Germinal center (tissue), 1 donor: ENCODE measurements at places on chromosomes 7 and 10.

GRCh38 chr10:123398180-123398591 is 244.0 kb downstream of the BUB3 start:
- peak; percentile 31 for DNase-seq

- no peak for DNase-seq
Measured at GRCh38 chr7:81887098-81888090, 117.5 kb upstream of the HGF start.

DNA sequence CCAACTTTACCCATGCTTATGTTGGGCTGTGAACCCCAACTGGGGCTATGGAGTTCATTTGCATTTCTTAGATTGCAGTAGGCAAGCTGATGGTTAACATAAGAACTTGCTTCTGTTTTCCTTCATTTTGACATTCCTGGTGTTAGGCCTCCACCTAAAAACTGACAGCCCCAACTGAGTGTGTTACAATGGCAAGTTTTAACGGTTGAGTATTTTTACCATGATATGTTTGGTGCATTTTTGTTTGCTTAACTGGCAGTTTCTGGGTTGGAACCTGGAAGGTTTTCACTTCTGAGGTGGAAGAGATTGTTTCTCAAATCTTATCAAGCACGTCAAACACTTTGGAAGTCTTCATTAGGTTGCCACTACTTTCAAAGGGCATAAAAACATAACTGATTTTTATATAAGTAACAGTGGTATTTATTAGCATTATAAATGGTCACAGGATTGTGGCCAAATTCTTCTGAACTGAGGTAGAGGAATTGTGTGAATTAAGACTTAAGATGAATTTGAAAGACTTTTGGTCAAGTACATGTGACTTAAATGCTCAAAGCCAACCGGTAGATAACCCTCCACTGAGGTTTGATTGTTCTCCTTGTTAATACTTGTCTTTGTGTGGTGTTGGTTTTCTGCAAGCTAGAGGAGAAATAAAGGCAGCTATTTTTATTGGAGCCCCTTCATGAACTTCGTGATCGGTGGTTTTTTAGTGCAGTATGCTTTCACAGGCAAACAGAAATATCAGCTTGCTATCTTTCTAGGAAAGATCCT is 2.8 kb downstream of the BMI1 start:
- no peak for DNase-seq

DNA sequence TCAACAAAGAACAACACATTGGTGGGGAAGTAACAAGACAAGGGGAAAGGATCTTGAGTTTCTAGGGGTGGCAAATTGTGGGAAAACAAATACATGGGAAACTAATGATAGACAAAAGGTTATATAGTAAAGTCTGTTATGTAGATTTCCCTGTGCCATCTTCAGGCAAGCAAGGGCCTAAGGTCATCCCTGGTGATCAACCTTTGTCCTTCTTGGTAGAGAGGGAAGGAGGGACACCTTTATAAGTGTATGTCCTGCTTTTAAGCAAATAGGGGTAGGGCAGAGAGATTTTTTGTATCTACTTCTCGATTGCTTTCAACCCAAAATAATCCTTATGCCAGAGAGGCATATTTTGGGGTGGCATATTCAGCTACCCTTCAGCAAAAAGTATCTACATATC is 11.8 kb upstream of the ACTA2 start:
- DNase-seq, result no peak

DNA sequence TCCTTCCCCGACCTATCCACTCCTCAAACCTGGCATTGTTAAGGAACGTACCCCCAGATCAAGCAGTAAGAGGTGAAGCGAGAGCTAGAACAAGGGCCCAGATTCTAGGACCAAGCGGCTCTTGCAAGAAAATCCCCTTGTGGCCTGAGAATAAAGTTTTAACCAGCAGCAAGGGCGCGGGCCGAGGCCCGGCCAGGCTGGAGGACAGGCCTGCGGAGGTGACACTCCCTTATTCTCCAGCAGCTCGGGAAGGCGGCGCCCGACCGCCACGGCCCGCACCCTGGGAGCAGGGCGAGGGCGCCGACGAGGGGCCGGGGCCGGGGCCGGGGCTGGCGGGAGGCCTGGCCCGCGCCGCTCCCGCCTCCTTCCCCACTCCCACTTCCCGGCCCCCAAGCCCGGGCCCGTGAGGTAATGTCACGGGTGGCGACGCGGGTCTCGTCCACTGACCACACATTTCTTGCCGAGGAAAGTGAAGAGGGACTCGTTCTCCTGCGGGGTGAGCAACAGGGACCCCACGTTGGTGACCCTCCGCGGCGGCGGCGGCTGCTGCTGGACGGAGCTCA is 551 bp downstream of the WASL start:
- peak; percentile 64 for DNase-seq

GRCh38 chr7:86911659-86912058 is 147.8 kb downstream of the ELAPOR2 start:
- no peak for DNase-seq

- DNase-seq, result no peak
Measured at GRCh38 chr10:77030974-77031373, 606.6 kb downstream of the KCNMA1 start.

DNA sequence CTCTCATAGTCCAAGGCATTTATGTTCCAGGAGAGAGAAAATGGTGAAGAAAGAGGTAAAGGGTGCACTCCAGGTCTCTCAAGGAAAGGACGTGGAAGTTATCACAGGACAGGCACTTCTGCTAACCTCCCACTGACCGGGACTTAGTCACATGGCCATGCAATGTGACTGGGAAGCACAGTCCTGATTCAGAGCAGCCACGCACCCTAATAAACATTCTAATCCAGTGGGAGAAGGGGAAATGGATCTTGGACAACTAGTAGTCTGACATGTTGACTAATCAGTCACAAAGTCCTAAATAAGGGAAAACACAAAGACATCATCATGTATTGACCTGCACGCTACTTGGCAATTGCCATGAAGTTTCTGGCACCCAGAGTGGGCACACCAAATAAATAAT is 417.5 kb upstream of the ZMIZ1 start:
- no peak for DNase-seq

- no peak for DNase-seq
Measured at GRCh38 chr7:78222001-78222751, 423.6 kb downstream of the PHTF2 start.

DNA sequence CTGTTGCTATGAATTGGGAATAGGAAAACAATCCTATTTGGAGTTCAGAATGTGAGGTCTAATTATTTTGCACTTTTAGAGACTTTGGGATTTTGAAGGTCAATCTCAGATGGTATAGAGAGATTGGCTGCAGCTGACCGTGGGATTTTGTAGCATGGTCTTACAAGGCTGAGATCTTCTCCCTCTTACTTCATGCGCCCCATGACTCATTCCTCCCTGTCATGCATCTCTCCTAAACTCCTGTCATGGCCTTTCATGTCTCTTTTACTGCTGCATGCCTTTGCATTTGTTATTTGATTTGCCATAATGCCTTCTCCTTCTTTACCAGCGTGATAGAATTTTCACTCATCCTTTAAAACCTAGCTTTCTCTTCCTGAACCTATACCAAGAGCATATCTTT is 133.1 kb downstream of the BBS9 start:
- DNase-seq, result no peak

DNA sequence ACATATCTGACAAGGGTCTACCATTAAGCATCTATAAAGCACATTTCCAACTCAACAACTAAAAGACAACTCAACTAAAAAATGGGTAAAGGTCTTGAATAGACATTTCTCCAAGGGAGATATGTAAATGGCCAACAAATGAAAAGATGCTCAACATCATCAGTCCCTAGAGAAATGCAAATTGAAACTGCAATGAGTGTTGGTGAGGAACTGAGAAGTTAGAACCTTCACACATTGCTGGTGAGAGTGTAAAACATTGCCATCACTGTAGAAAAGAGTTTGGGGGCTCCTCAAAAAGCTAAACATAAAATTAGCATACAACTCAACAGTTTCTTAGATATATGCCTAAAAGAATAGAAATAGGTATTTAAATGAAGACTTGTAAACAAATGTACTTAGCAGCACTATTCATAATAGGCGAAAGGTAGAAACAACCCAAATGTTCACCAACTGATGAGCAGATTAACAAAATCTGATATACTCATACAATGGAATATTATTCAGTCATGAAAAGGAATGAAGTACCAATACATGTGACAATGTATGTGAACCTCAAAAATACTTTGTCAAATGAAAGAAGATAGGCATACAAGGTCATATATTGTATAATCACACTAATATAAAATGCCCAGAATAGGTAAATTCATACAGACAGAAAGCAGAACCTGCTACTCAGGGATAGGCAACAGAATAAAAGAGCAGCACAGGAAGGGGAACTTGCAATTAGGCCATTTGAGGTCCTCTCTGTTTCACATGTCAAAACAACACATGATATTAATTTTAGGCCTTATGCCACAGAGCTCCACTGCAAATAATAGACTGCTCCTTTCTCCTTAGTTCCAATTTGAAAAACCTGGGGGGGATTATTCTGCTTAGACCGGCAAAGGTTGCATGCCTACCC is 10.6 kb upstream of the LRRC72 start:
- no peak for DNase-seq

- no peak for DNase-seq
Measured at GRCh38 chr7:5276611-5277010, 6.1 kb upstream of the SLC29A4 start.

GRCh38 chr7:90383422-90383821 is 19.8 kb upstream of the CLDN12 start:
- DNase-seq, result no peak

- no peak for DNase-seq
Measured at GRCh38 chr7:87480386-87480785, 4.9 kb upstream of the ABCB4 start.

DNA sequence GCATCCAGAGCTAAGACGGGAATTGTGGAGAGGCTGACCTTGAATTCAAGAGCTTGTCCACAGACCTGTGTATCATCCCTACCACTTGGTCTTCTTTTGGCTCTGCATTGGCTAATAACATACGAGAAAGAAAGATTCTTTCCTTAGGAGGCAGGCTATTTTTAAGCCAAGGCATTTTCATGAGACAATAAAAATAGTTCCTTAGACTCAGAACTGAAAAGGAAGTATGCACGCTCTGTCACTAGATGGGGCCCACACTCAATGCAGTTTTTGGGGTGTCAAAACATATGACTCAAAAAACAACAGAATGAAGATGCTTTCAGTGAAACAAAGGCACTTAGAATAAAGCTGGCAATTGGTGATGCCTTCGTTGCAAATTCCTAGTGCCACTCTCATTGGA is 265.9 kb upstream of the DGKB start:
- DNase-seq, result no peak

GRCh38 chr10:10164848-10165247 is 852.8 kb upstream of the CELF2 start:
- no peak for DNase-seq

DNA sequence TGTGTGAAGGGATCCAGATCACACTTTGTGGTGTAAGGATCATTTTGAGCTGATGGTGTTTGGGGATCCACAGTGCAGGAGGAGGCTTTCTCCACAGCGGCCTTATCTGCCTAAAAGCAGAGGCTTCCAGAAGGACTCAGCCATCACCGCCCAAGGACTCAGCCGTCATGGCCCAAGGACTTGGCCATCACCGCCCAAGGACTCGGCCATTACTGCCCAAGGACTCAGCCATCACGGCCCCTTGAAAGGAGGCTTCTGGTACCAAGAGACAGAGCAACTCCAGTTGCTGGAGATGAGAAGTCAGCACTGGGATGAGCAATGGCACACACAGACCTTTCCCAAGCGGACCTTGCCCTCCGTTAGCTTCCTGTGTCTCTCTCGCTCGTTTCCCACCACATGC is 6.0 kb upstream of the CFAP46 start:
- no peak for DNase-seq

- DNase-seq, result no peak
Measured at GRCh38 chr7:134395604-134396003, 63.3 kb downstream of the AKR1B1 start.

- DNase-seq, result no peak
Measured at GRCh38 chr10:131947631-131948347, 33.9 kb downstream of the BNIP3 start.

- no peak for DNase-seq
Measured at GRCh38 chr7:14639801-14640200, 262.8 kb downstream of the DGKB start.

GRCh38 chr7:158430308-158431034 is 157.2 kb downstream of the PTPRN2 start:
- no peak for DNase-seq

DNA sequence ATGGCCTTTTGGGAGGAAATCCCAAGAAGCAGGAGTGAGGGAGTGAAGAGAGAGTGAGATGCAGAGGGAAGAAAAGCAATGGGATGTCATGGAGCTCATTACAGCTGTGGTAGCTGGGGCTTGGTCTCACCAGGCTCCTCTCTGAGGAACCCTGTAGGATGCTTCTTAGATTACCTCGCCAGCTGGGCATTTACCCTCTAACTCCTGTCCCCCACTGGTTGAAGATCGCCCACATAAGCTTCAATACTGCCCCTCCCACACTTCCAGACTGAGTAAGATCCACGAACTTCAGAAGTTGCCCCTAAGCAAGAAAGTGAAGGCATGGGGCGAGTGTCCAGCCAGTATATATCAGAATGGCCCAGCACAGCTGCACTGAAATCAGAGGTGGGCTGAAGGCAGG is 58.1 kb upstream of the SLC35B4 start:
- DNase-seq, result no peak

DNA sequence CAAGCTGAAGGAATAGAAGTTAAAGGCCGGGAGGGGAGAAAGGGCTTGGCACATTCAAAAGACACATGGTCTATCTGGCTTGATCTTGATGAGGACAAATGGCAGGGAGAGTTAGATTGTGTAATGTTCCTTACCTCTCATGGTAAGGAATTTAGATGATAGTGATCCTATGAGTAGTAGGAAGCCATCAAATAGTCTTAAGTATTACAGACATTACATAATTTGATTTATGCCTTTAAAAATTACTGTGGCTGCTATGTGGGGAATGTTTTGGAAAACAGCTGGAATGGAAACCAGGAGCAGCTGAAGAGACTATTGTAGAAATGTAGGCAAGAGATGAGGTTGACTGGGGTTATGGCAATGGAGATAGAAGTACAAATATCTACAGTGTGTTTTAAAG is 351.3 kb upstream of the BMPER start:
- no peak for DNase-seq

- peak; percentile 1 for DNase-seq
Measured at GRCh38 chr10:43256531-43257346, 10.1 kb downstream of the RASGEF1A start.

DNA sequence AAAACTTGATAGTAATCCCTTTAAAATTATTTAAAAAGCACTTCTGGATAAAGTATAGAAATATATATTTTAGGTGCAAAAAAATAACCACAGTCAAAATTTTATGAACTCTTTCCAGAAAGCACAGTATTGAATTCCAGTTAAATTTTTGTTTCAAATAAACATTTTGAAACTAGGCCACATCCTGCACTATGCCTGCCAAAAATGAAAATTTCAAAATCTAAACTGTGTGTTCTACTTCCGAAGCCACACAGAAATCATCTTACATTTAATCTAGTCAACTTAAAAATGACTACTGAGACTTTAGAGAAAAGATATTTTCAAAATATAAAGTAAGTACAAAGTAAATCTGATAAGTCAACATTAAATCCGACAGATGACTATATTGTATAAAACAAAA is 50.0 kb downstream of the MAGI2 start:
- no peak for DNase-seq

- no peak for DNase-seq
Measured at GRCh38 chr10:61391281-61391680, 61.9 kb downstream of the TMEM26 start.
